ENCODE measurements at places on chromosomes 16 and 17.

GRCh38 chr16:56344518-56345405 is 80.6 kb downstream of the AMFR start:
- DNase-seq, result no peak

- DNase-seq, result no peak
These were observed 18.0 kb downstream of the ALOX12B start for GRCh38 chr17:8069587-8069860.

DNA sequence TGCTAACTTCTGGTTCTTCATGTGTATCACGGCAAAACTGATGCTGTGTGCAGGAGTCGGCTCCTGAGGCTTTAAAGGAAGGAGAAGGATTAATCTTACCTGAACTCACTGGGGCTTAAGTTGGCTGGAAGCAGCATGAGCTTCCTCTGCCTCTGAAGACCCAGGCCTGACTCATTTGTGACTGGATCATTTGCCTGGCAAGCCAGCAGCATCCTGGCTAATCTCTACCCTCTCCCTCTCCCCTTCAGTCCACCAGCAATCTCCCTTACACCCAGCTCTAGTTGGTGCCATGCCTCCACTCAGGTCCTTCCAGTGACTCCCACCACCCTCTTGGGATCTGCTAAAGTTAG is 150.3 kb downstream of the IRX3 start:
- DNase-seq, result no peak

GRCh38 chr17:74245145-74245831 is 28.7 kb upstream of the DNAI2 start:
- DNase-seq, result no peak

DNA sequence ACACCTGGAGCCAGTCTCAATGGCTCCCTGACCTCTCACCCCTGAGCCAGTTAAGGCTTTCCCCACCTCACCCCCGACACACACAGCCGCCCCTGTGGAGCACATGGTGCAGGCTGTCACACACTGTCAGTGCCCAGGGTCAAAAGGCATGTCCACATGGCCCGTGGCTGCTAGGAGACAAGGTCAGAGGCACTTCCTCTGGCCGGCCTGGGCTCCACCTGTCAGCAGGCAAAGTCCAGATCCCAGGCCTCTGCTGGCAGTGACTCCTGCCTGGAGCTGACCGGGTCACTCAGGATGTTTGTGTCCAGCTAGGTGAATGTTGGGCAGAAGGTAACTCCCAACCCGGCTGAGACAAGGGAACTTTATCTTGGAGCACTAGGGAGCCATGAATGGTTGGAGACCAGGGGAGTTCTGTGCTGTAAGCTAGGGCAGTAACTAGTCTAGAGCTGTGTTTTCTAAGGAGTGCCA is 6.0 kb downstream of the SREBF1 start:
- no peak for DNase-seq

DNA sequence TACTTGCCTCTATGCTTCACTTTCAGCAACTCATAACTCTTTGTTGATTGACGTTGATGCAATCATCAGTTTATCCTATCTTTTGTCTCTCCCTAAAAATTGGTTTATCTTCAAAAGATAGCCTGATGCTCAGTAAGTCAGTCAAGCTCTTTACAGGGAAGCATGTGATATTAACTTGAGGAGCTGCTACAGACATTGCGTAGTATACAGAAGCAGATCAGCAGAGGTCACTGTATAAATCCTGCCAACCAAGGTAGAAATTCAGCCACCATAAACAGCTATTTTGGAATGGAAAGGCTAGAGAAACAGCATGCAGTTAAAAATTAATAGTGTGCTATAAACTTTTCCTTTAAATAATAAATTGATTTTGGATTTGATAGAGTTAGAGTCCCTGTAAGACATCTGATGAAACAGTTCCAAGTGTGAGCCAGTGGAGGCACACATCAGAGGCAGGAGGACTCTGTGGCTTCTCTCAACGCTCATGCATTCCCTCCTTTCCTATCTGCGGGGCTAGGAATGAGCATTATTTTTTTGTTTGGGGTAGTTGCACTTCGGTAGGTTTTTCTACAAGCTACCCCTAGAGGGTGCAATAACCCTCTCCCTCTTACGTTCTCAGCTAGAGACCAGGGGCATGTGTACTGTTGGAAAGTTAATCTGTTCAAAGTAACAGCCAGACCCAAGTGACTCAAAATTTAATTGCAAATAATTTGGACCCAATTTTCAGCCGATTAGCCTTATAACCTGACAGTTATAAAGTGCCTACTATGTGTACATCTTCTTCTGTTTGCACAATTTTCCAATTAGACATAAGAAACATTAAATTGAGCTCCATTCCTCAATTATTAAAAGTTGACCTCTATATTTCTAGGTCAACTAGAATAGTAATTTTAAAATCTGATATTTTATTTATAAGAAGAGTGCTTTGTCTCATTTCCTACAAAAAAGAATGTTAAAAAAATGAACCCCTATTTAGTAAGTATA is 647.7 kb upstream of the SOX9 start:
- no peak for DNase-seq

GRCh38 chr16:8621572-8622314 is at the start of gene METTL22:
Gene METTL22 (plus strand): TSS chr16:8621698. CDS start chr16:8625666, 3,968 bp downstream.
- peak; percentile 91 for DNase-seq

GRCh38 chr17:81481073-81481799 is 31.4 kb downstream of the ACTG1 start:
- peak; percentile 70 for DNase-seq

- no peak for DNase-seq
These were observed 41.4 kb downstream of the VPS53 start for GRCh38 chr17:673200-673681.

DNA sequence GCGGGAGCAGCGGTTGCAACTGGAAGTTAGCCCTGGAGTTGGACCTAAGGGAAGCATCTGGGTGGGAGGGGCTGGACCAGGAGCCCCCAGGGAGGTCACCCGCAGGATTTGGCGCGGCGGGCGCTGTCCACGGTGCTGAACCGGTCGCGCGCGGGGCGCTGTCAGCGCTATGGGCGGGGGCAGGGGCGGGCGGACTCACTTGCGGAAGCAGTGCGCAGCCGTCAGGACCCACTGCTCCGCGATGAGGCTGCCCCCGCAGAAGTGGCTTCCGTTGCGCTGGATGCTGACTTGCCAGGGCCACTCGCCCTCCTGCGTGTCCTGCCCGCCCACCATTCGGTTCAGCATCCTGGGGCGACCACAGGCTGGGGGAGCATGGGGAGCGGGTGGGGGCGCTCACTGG is 4.5 kb downstream of the PRSS27 start:
- DNase-seq, result peak; percentile 84

GRCh38 chr16:77304877-77305276 is 105.7 kb downstream of the SYCE1L start:
- no peak for DNase-seq

DNA sequence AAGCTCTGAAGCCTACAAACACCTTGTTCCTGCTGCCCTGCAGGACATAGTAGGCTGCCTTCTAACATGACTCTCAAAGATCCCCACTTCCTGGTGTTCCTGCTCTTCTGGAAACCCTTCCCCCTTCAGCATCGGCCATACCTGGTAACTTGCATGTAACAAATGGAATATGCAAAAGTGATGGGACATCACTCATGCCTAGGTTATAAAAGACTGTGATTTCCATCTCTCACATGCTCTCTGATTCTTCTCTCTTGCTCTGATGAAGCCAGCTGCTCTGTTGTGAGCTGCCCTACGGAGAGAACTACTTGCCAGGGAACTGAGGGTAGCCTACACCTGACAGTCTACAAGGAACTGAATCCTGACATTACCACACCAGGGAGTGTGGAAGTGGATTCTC is 72.9 kb upstream of the IRX6 start:
- no peak for DNase-seq

GRCh38 chr17:7856011-7856810 is 1.1 kb downstream of the NAA38 start:
- peak; percentile 51 for DNase-seq

DNA sequence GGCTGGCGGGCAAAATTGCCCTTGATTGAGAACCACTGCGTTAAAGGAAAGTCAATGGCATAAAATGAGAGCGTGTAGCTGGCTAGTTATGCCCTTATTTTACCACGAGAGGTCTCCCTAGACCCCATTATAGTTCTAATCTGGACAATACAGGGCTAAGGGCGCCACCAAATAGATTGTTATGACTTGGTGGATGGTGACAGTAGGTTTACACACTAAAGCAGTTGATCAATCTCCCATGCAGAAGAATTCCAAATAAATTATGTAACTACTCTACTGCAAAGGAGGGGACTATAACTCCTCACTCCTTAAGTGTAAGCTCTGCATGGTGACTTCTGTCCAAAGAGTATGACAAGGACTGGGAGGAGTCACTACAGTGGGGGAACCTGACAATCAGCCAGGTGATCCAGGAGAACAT is 20.4 kb upstream of the YPEL2 start:
- DNase-seq, result peak; percentile 77

- DNase-seq, result no peak
These were observed 14.2 kb downstream of the C16orf90 start for GRCh38 chr16:3480901-3481695.

DNA sequence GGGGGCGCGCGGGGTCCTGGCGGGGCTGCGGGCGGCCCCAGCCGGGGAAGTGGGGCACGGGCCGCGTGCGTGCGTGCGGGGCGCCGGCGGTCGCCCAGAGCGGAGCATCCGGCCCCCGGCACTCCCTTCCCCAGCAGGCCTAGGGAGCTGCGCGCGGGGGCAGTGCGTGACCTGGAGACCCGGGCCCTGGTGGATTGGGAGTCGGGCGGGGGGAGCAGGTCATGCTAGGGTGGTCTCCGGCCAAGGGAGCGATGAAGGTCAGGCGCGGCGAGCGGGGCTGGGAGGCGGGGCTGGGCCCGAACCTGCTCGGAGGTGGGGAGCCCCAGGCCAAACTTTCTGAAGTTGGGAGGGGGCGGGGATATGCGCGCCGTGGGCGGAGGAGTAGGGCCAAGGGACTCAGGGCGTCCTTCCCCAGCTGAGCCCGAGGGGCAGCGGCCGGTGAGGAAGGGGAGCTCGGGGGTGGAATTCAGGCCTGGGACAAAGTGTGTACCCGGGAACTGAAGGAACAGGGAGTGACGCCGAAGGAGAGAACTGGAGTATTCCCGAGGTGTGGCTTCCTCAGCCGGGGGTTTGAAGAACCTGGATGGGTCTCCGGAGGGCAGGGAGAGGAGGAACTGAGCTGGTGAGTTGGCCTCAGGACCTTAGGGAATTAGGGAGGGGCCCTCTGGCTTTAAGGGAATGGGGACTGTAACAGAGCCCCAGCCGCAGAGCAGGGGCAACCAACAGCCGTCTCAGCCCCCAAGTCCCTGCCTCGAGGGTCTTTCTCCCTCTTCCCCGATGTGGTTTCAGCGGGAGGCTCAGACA is 589 bp downstream of the XYLT2 start:
- peak; percentile 47 for DNase-seq

- peak; percentile 58 for DNase-seq
These were observed 4.6 kb upstream of the DRC7 start for GRCh38 chr16:57689762-57690558.

- DNase-seq, result no peak
These were observed 12.8 kb downstream of the PDK2 start for GRCh38 chr17:50107790-50108414.

GRCh38 chr16:7055443-7055842 is 277.2 kb upstream of the RBFOX1 start:
- no peak for DNase-seq

DNA sequence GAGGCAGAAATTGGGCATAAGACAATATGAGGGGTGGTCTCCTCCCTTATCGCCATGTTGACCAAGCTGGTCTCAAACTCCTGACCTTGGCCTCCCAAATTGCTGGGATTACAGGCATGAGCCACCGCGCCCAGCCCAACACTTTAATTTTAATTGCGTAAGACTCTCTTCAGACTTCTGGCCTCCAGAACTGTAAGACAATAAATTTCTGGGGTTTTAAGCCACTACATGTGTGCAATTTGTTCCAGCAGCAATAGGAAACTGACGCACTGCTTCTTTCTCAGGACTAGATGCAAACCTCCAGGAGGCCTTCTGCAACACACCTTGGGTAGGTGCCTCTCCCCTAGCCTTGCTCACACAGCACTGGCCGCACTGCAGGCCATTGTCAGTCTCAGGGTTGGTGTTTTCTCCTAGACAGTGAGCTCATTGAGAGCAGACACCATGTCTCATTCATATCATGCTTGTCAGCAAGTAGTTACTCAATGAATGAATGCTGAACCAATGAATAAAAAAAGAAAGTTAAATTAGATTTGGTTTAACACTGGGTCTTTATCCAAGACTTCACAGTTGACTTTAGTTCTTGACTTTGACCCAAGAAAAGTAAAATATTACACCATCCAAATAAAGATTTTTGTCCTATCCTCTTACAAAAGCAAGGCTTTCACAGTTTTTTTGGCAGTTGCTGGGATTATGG is 5.5 kb upstream of the ACSF2 start:
- DNase-seq, result no peak

DNA sequence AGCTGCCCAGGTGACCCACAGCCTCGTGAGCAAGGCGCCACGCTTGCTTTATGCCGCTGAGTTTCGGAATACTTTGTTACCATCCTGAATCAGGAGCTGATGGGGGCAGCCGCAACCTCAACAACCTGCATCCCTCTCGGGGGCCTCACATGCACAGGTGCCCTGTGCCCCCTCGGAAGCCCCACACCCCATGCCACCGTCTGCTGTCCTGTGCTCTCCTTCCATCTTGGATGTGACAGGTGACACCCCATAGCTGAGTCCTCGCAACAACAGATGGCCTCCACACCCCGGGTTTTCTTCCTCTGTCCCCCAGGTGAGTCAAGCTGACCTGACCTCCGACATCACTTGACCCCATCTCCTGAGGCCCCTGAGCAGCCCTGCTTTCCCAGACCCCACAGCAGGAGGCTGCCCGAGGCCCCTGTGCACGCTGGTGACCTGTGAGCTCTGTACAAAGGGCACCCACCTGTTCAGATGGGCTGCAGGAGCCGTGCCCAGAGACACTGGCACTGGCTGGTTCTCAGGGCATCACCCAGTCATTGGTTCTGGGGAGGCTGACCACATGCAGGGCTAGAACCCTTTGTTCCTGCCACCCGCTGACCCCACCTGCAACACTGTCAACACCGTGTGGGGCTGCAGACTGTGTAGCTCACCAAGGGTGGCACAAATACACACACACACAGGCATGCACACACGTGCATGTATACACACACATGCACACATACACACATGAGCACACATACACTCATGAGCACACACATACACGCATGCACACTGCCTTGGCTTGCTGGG is 57.7 kb downstream of the RMI2 start:
- DNase-seq, result no peak

DNA sequence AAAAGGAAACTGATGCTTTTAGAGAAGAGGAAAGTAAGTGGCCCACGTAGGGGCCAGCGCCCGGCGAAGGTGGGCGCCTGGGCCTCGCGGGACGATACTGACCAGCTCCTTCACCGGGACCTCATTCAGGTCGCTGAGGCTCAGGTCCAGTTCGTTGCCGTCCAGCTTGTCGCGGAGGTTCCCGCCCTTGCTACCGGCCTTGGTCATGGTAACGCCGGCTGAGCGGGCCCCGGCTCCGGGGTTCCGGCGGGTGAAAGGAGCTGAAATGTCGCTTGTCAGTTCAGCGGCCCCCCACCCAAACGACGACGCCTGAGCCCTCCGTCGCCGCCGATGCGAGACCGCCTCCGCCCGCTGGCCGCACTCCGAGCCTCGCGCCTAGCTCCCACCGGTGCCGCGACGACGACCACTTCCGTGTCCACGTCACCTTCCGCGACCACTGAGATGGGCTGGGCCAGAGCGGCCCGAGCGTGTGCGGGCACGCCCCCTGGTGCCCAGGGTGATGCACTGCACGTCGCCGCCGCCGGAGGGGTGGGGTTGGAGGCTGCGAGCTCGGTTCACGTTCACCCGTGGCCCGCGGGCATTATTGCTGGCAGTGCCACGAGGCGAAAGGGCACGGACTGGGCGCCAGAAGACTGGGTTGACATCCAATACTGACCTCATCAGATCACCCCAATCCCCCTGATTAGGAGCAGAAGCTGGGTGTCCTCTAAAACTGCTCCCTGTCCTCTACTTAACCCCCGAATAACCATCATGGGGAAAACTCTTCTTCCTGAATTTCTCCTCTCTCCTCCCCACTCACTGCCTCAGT is at the start of gene LRRC59:
TSS of gene LRRC59 (minus strand) at position 413 of the 808 bp plus-strand sequence. CDS start at position 207, 206 bp downstream.
- peak; percentile 94 for DNase-seq
